ENCODE measurements at places on chromosomes 4 and X. TPM values are rescaled to one million over a fixed set of nuclear protein-coding genes. Genes with fewer than 3 reads are reported as not detected.

DNA sequence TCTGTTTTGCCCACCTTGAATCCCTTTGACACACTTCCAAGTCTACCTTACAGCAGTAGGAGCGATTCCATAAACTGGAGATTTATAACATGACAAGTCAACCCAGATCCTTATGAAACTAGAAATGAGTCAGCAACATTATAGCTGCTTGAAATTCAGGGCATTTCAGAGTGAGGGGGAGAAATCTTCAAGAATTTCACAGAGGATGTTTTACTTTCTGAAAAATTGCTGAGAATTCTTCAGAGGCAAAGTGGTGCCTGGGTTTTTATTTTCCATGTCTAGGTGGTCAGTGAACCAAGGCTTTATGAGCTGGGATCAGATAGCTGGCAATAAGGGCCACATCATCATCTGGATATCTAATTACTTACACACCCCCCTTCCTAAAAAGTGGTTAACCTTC, 119.8 kb downstream of the PPARGC1A start:
- DNase-seq, result no peak

DNA sequence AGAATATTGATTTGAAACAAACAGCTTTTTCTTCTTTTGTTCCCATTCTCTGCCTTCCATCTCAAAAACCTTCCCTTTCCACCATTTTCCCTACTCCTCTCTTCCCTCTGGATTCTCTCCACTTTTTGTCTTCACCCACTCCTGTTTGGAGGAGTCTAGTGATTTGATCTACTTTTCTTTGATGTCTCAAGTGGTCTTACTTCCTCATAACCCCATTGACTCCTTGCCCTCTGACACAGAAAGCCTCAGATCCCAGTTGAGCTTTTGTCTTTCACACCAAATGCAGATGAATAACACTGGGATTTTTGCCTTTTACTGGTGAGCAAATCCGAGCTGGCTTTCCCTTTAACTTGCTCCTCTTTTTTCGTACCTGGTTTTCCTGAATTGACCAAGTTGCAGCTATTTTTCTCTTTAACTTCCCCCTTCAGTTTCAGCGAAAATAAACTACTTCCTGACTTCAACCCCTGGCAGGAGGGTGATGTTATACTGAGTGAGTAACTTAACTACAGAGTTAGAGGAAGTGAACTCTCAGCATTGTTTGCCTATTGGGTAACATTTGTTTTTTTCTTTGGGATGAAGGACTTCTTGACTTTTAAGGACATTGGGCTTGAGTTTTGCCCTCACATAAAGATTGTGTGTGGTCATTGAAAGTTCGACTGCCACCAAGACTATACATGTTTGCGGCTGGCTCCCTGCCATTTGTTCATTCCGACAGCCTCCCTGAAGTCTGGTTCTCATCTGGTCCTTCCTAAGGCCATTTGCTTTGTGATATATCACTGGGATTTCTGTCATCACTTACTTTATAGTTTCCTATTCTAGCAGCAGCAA, 392.8 kb upstream of the NR3C2 start:
- DNase-seq, result peak; percentile 30

- DNase-seq, result no peak
Measured at GRCh38 chr4:136918772-136919171, 613.5 kb downstream of the PCDH18 start.

The AWAT2 gene
- not detected for total RNA-seq

DNA sequence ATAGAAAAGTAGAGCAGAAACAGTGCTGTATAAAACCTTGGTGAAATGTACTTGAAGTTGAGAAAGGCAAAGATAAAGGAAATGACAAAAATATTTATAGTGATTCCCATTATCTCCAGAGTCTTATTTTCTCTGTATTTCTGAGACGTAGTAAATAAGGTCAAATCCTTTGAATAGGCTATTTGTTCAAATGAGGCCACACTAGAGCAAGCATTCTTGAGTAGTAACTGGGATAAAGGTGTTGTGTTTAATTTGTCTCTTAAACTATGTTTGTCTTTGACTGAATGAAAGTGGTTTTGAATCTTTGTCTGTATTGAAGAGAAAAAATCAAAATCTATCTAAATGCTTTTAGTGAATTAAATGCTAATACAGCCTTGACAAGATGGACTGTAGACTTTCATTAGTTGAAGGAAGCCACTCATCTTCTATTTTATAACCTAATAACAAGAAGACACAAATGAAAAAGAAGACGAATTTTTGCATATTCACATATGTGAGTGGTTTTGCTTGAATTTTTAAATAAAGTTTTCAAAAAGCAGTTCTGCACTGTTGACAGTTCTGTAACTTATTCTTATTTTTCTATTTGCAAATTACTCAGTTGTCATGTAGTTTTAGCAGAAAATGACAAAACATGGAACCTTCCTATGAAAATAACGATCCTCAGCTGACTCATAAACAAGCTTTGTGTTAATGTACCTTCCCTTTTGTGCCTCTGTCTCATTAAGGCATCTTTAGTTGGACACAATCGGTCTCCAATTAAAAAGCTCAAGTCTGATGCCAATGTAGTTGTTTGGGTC, 94.8 kb upstream of the PCDH18 start:
- DNase-seq, result no peak

DNA sequence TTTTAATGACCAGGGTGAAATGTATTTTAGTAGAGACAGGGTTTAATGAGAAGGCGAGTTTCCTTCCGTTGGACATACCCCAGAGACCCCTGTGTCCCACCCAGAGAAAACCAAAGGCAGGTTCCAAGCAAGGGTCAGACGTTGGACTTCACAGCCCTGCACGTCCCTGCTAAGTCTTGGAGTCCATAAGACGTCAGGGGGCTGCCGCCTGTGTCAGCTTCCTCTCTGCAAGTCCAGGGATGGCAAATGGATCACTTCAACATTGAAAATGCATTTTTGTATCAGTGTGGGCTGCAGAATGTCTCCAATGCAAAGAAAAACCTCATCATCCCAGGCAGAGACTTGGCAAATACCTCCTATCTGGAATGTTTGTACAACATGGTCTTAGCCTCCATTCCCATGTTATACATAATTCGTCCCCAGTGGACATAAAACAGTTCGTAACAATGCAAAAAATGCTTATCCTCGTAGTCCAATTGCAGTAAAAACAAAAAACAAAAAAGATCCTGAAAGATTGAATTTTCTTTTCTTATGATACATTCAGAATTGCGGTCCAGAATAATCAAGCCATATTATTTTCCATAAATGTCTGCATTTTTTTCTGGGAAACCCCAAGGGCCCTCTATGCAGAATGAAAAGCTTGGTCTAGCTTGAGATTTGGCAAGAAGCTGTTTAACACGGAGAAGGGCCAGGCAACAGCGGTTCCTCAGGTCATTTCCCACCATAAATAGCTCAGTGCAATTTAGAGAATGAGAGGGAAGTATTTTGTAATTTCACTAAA, 190.9 kb downstream of the SHOX start:
- no peak for DNase-seq

GRCh38 chr4:179278647-179279046, 1836.4 kb upstream of the AGA start:
- DNase-seq, result no peak

GRCh38 chr4:152643153-152644035, 36.4 kb downstream of the TMEM154 start:
- no peak for DNase-seq

GRCh38 chr4:19401301-19402080, 850.2 kb upstream of the SLIT2 start:
- DNase-seq, result no peak

The AFF2 gene
- total RNA-seq, result not detected

GRCh38 chr4:25532591-25532990, 123.1 kb upstream of the SLC34A2 start:
- no peak for DNase-seq

DNA sequence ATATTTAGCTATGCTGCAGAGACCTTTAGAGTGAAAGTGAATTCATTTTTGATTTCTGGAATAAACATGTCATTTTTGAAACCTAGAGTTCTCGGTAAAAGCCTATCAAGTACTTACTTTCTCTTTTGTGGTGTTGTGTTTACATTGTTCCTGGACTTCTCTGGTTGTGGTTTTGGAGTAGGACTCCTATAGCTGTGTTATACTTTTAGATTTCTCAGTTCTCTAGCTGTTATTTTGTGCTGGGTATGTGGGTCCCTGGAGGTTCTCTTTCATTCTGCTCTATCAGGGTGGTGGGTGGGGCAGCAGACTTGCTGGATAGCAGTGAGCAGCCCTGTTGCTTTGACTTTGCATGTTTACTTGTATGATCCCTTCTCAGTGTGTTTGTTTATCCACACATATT, 25.6 kb upstream of the MSMO1 start:
- DNase-seq, result no peak

The KLHL13 gene
- total RNA-seq, result 0.13 TPM

- DNase-seq, result no peak
Measured at GRCh38 chrX:121258545-121258944, 211.1 kb downstream of the GLUD2 start.

DNA sequence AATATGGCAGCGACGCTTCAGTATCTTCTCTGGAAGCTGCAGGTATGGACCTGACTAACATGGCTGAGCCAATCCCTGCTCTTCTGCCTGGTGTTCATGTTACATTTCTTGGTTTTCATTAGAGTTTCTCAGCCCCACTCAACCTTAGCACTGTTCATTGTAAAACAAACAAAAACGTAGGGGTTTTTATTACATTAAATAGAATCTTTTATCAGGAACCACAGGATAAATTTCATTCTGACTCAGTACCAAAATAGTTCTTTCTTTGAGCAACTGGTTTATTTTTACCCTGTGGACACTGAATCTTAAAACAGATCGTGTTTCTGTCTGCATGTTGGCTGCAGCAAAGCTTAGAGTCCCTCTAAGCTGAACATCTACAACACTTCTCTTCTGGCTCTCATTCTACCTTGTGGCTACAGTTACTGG, 27.1 kb downstream of the FHIP1A start:
- DNase-seq, result no peak

DNA sequence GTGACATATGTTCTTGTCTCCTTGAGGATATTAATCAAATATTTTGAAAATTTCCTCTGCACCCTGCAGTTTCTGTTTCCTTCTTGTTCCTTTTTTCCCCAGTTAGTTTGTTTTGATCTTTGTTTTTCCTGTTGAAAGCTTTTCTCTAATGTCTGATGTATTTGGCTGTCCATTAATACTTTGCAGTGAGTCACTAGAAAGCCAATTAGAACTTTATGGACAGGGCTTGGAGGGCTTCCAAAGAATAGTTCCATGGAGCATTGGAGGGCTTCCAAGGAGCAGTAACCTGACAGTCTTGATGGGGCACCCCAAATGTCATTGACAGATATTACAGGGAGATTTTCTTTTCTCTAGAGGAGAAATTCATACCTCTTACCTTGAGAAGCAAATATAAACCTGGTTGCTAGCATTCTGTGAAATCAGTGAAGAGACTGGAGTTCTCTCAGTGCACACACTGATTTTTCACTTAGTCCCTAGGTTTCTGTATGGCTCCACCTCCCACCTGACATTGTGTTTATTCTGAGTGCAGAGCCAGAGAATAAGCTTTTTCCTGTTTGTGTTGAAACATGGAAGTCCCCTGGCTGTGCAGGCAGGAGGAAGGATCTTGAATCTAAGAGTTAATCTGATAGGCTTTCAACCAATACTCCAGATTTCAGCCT, 26.5 kb downstream of the SPARCL1 start:
- DNase-seq, result peak; percentile 79

The CT45A5 gene
- total RNA-seq, result not detected

DNA sequence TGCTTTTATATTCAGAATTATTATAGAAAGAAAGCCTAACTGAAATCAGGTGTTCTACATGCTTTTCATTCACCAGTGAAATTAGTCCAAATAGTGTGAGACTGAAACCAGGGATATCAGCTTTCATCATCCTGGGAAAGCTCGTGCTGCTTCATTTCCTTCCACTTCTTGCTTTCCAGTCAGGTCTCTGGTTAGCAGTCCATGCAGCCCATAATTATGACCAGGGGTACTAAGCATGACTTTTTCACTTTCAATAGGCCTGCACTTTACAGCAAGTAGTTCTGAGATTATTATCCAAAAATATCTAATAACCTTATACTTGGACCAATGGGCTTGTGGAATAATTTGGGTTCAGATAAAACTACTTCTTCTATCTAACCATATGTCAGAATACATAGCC, 673.2 kb upstream of the MAGEB2 start:
- no peak for DNase-seq

DNA sequence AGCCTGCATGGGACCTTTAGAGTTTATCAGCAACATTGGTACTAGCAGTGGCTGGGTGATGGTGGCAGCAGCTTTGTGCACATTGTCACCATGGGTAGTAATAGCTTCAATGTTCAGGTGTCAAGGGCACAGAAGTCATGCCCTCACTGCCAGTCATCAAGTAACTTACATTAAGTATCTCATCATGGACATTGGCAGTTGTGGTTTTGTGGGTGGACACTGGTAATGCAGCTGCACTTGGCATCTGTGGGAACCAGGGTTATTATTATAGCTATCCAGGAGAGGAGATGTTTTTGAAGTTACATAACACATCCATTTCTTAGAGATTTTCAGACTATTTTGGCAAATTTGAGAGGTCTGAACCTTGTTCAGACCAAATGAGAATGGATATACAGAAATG, 243.2 kb upstream of the NOCT start:
- DNase-seq, result no peak

- DNase-seq, result no peak
Measured at GRCh38 chrX:154477891-154478477, 1.1 kb downstream of the LAGE3 start.

DNA sequence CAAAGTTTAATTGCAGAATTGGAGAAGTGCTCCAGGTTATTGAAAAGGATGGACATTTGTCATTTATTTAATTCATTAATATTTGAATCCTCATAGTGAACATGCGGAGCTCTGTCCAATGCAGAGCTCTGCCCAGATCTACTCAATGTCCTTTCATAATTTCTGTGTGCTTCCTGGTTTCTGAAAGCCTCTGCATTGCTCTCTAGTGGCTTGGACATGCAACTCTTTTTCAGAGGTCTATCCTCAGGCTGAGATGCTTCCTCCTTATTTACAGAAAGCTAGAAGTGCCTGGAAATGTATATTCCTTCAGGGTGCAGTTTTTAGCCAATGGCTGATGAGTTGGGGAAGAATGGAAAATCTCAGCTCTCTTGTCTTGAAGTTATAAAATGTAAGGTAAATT, 786.1 kb upstream of the AADAT start:
- no peak for DNase-seq

DNA sequence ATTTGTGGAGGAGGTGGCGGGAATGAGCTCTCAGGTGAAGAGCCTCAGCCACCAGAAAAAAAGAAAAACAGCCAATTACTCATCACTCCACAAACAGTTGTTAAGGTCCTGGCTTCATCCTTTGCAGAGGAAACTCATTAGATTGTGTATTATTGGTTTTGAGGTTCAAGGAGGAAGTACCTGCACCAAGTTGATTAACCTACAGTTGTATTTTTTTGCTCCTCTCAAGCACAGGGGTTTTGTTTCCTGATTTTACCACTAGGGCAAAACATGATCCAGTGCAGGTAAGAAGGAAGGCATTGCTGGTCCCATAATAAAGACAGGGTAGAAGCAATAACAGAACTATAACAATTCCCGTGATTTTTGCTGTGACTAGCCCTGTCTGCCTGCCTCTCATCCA, 84.0 kb upstream of the QRFPR start:
- peak; percentile 10 for DNase-seq
